ENCODE measurements at places on chromosomes 5 and 9.

DNA sequence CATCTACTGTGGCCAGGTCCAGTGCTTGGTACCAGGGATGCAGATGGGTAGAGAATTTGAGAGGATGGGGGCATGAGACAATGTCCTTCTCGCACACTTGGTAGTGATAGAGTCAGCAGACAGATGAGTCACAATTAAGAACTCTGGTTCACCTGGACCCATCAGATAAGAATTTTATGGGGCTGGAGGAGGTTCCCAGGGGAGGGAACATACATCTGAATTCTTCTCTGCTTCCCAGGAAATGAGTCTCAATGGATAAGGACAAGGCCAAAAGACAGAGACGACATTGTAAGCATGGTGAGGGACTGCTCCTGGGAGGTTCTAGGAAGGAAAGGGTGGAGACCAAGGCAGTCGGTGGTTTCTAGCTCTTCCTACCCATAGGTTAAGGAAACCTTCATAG is 5.3 kb downstream of the SLC4A9 start:
- DNase-seq = no peak

- no peak for DNase-seq
Observed at GRCh38 chr5:87526131-87526530, 113.4 kb upstream of the CCNH start.

DNA sequence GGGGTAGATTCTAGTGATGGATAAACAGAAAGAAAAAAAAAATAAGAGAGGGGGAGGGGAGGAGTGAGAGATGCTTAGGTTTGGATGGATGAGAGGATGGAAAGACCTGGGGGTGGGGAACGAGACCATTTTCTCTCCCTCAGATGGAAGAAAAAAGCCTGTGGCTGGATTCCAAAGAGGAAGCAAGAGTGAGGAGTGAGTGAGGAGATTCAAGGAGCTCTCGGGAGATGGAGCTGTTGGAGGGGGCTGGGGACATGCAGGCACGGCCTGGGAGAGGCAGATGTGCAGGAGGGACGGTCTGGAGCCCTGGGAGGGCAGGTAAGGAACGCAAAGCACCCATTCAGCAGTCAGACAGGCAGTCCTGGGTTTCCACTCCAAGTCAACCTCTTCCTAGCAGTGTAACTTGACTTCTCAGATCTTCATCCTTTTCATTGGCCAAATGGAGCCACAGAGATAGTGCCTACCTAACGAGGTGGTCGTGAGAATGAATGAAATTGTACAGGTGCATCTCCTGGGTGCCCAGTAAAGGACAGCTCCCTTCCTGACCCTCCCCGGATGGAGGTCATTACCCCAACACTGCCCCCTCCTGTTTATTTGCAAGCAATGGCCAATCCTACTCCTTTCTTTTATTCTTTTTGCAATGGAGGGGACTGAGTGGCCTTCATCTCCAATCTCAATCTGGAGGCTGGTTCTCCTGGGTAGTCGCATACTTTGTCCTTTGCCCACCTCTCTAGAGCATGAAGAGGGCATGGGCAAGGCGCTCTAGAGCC is 52.2 kb downstream of the PCDH1 start:
- DNase-seq = no peak

DNA sequence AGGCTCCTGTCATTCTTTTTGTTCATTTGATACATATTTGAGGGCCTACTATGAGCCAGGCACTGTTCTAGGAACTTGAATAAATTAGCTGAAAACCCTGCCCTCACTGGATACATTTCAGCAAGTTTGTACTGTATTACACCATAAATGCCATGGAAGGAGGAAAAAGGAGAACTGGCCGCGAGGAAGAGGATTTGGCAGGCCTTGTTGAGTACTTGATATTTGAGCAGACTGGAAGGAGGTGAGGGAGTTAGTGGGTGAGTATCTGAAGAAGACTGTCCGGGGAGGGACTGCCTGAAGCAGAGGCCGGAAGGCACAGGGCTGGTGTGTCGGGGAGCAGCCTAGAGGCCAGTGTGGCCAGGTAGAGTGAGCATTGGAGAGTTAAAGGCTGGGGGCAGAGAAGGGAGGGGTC is 4.5 kb downstream of the SNX30 start:
- no peak for DNase-seq

- DNase-seq = no peak
Observed at GRCh38 chr5:54671681-54672080, 154.1 kb downstream of the SNX18 start.

DNA sequence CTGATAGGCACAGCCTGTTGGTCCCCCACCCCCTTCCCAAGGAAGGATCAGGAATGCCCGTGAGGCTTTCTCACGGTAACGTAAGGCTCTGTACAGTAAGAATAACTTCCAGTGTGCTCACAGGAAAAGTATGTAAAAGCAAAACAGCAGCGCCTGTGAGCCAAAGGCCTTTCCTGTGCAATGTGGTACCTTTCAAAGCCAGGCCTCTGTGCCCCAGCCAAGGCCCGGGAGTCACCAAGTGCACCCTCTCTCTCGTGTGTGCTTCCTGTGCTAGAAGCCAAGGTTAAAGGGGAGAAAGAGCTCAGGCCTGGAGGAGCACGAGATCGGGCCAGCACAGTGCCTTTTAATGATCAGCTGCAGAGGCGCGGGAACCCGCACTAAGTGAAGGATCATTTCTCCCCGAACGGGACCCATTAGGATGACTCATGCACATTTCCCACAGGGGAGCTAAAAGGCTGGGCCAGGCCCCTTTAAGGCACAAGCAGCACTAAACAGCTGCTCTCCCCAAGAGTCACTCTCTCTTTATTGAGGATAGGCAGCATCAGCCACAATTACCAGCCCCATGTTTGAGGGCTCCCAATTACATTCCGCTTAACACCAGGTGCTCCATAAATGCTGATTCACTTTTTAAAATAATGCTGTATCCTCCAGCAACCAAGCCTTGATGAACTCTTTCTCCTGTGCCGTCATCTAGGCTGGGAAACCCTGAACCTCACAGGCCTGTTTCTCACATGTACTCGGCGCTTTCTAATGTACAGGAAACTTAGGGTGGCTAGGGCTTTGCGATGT is 42.8 kb downstream of the SHB start:
- DNase-seq = no peak

- DNase-seq = no peak
Observed at GRCh38 chr5:92939428-92939827, 641.6 kb downstream of the NR2F1-AS1 start.

GRCh38 chr9:128886211-128886891 is 4.4 kb downstream of the LRRC8A start:
- no peak for DNase-seq

- no peak for DNase-seq
Observed at GRCh38 chr5:150138551-150139265, 16.9 kb downstream of the PDGFRB start.

- no peak for DNase-seq
Observed at GRCh38 chr5:113169720-113170119, 193.1 kb downstream of the DCP2 start.

- DNase-seq = no peak
Observed at GRCh38 chr9:121227862-121228261, 26.2 kb upstream of the RAB14 start.

DNA sequence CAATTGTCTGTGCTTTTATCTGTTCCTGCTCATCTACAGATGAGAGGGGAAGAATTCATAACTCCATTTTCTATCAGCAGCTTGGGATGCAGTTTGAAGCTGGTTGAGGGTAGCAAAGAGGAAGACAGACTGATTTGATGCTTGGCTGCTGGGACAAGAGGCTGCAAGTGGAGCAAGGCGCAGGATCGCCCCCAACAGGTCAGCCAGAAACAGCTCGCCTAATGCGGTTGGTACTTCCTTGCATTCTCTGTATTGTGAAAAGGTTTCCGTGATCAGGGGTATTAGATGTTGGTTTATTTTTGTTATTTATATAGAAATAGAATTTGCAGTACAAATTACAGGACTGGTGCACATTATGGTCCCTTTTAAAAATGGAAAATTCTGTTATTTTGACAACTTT is 40.6 kb downstream of the ZNF883 start:
- no peak for DNase-seq

DNA sequence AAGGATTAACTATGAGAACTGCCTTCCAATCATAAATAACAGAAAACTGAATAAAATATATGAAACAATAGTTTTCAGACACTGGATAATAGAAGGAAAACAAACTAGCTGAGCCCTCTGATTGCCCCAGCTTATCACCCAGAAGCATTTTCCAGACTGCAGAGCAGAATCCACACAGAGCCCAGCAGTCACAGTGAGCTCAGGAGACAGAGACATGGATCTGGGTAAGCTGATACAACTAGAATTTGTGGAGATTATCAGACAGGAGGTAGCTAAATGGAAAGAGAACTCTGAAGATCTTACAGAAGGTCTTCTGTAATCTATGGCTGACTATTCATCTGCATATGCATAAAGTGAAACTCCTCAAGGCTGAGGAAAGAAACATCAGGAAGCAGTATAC is 128.8 kb downstream of the NR2F1-AS1 start:
- DNase-seq = no peak

DNA sequence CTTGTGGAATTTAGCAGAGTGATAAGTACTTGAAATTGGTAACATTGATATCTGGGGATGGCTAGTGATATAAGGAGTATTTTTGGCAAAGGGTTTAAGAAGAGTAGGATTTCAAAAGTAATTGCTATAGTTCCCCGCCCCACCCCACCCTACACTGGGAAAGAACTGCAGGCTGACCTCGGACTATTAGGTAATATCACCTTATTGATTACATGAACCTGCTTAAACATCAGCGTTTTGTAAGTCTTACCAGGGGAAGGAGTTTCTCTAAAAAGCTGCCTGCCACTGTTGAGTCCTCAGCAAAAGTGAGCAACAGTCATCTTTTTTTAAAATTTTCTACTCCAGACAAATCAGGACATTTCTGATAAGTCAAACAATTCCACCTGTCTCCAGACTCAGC is 337.3 kb downstream of the DTWD2 start:
- no peak for DNase-seq

DNA sequence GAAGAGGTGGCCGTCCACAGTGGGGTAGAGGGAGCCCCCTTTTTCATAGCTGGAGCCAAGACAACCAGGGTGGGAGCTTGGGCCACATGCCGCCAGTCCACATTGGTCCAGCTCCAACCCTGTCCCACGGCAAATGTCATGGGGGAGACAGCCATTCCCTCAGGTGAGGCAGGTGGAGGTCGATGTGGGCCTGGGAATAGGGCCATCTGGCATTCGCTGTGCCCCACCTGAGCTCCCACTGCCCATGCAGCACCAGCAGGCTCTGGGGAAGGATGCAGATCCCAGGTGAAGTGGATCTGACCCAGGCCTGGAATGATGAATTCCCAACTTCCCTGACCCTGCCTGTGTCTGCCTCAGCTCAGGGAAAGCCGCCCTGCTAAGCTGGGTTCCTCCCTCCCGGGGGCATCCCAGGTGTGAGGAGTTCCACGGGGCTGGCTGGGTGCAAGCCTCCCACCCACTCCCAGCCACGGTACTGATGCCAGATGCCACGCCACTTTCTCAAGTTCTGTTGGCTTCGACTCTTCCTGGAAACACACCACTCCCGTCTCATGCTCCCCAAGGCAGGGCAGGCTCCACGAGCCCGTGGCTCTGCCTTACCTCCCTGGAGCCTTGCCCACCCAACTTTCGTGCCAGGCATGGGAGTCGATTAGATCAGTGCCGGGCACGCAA is 25.2 kb upstream of the FCN2 start:
- no peak for DNase-seq

DNA sequence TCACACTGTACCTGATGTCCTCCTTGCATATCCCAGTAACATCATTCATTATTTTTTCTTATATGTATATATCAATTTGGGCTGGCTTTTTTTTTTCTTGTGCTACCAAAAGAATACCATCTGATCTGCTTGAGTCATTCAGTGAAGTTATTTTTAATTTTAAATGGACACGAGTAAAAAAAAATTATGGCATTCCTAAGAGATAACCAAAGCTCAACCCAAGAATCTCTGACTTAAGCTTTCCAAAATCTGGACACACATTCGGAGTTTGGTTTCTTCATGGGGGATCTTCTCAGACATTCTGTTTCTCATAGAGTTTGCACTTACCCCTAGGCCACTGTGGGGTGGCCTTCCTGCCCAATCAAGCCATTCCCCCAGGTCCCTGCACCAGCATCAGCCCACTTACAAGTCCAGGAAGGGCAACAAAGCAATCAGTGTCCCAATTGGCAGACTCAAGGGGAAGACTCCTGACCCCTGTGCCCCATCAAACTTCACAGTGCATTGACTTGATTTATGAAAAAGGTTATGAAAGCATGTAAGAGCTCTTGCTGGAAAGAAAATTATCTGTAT is 49.2 kb upstream of the SPDL1 start:
- no peak for DNase-seq

- DNase-seq = no peak
Observed at GRCh38 chr9:89661391-89661949, 56.7 kb downstream of the GADD45G start.

- DNase-seq = no peak
Observed at GRCh38 chr5:100841358-100842076, 61.6 kb downstream of the ST8SIA4 start.

- DNase-seq = no peak
Observed at GRCh38 chr5:156753846-156754245, 96.2 kb upstream of the PPP1R2B start.

GRCh38 chr9:110768886-110769285 is 100.3 kb downstream of the MUSK start:
- DNase-seq = no peak

DNA sequence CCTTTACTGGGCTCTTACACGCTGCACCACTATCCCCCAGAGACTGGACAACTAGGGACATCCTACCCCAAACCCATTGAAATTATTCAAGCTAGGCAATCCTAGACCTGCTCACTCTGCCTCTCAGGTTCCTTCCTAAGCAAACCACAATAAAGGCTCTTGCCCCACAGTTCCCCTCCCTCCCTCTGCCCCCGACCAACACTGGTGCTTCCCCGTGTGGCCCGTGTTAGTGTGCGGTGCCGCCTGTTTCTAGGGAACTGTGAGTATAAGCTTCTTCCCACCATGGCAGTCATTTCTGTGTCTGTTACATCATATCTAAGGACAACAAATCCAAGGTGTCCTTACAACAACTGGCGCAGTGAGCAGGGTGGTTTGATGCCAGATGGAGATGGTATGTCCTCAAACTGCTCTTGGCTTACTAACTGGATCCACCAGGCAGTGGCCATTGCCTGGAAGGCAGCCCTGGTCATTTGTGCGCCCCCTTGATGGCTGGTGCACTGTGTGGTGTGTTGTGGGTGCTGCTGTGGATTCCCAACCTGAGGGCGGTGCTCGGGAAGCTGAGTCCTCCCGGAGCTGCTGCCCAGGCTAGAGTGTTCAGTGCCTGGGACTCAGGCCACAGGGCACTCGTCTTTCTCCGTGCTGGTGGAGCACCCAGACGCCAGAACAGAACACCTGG is 8.4 kb upstream of the MXD3 start:
- no peak for DNase-seq

DNA sequence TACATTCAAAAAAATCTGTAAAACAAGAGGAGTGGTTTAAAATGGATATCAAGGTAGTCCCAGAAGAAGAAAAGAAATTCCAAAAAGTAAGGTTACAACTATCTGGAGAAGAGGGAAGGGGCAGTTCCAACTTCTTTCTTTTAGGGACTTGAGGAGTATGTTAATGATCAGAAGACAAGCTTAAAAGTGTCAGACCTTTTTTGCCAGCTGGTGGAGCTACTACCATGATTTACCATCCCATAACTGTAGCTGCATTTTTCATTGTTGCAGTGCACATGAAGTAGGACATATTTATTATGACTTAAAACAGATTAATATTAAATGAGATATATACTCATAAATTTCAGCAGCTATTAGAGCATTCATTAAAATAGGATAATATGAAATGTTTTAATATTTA is 158.5 kb upstream of the RGS7BP start:
- DNase-seq = no peak

GRCh38 chr5:140043508-140043872 is 391 bp upstream of the NRG2 start:
- DNase-seq = no peak

GRCh38 chr5:164358531-164359259 is 853.3 kb downstream of the MAT2B start:
- no peak for DNase-seq

GRCh38 chr9:8857068-8857925 is 1057.7 kb upstream of the DMAC1 start:
- no peak for DNase-seq

Measured in stimulated activated CD8-positive, alpha-beta memory T cell treated with anti-CD3 and anti-CD28 coated beads, Interleukin-12 subunit alpha, Interleukin-12 subunit beta, amount 100 ng/mL, for 1 hour (primary cell).